ENCODE measurements at places on chromosomes 7 and 10. TPM values are rescaled to one million over a fixed set of nuclear protein-coding genes. Genes with fewer than 3 reads are reported as not detected.

DNA sequence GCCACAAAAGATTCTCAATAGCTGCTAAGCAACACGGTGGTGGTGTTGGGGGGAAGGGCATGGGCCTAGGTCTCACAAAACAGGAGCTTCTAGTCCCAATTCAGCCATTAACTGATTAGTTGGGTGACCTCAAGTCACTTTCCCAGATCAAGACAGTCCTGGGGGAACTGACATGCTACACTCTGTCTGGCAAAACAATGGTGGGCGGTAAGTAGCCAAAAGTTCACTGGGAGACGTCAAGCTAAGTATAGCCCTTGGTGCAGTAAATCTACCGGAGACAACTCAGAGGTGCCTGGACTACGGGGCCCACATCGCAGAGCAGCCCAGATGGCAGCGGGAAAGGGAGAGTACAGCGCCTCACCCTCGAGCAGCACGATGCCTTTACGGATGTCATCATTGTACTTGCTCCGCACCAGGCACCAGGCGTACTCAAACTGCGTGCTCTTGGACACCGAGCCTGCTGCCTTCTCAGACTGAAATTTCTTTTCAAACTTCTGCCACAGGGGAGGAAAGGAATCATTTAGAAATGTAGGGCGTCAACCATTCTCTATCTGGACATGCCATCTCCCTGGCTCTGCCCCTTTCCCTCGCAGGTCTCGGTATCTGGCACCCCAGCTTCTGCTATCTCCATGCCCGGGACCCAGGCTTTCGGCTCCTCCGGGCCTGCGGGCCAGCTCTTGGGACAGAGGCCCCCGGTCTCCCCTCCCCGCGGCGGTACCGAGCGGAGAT lies 1.1 kb downstream of the FIS1 start:
- no peaks in the 10 kb centered on the region for H3K4me1 ChIP-seq
- peak overlapping the region; percentile 95 for H3K27ac ChIP-seq
- no peak for DNase-seq
- peaks cover 22% of the 10 kb centered on the region for H3K36me3 ChIP-seq

DNA sequence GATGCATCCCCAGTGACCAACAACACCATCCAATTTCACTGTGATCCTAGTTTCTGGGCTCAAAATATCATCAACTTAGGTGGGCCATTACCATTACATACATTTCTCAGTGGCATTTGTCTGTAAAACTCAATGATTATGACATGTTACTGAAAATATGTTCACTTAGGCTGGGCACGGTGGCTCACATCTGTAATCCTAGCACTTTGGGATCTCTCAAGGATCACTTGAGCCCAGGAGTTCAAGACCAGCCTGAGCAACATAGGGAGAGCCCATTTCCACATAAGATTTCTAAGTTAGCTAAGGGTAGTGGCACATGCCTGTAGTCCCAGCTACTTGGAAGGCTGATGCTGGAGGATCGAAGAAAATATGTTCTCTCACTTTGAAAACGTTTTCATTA lies 91.0 kb downstream of the TRIM24 start:
- DNase-seq, result no peak
- peaks cover 60% of the 10 kb centered on the region for H3K36me3 ChIP-seq
- no peak overlapping the region for H3K27ac ChIP-seq

- H3K4me3 ChIP-seq, result no peak overlapping the region
- no peaks in the 10 kb centered on the region for H3K4me1 ChIP-seq
- no peaks in the 10 kb centered on the region for H3K27me3 ChIP-seq
- H3K36me3 ChIP-seq, result no peaks in the 10 kb centered on the region
- H3K27ac ChIP-seq, result no peak overlapping the region
Observed at GRCh38 chr7:131255242-131255641, 72.4 kb upstream of the MKLN1 start.

The ZNF736 gene
- 6.0 TPM for total RNA-seq

GRCh38 chr10:119680050-119680449 lies 28.9 kb downstream of the BAG3 start:
- H3K4me1 ChIP-seq, result peaks cover 16% of the 10 kb centered on the region
- H3K27me3 ChIP-seq, result no peaks in the 10 kb centered on the region
- DNase-seq, result no peak
- H3K36me3 ChIP-seq, result peaks cover 25% of the 10 kb centered on the region

DNA sequence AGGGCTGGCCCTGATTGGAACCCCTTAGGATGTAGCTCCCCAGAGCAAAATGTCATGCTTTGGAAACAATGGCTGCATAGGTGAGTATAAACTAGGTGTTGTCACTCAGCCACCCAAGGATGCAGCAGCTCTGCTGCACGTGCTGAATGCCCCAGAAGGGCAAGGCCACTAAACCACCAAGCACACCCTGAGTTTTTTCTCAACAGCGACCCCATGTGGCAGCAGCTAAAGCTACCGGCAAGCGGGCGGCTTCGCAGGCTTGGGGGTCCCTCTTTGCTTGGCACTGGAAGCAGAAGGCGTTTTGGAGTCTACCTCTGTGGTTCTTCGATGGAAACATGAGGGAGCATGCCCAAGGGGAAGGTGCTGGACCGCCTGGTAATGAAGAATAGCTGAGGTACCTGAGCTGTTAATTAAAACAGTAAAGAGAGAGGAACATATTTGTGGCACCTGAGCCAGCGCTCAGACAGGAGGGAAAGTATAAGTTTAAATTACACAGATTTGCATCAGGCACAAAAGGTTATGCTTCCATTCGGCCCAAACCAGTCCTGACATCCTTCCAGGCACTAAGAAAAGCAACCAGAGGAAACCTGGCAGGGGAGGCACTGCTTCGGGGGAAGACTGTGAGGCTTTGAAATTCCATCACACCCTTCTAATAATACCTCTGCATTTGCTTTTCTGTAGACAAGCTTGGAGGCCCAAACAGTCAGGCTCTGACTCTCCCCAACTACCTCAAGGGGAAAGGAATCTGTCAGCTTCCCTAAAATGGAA lies 152.1 kb downstream of the GFRA1 start:
- no peaks in the 10 kb centered on the region for H3K27me3 ChIP-seq
- H3K4me3 ChIP-seq, result no peak overlapping the region
- no peak overlapping the region for H3K27ac ChIP-seq
- DNase-seq, result no peak
- H3K4me1 ChIP-seq, result no peaks in the 10 kb centered on the region

GRCh38 chr10:103545771-103546281 lies 52.3 kb downstream of the NEURL1 start:
- H3K4me3 ChIP-seq, result no peak overlapping the region
- H3K36me3 ChIP-seq, result no peaks in the 10 kb centered on the region
- peaks cover 8% of the 10 kb centered on the region for H3K4me1 ChIP-seq
- no peak overlapping the region for H3K27ac ChIP-seq
- peak; percentile 49 for DNase-seq

GRCh38 chr10:43064331-43065075 lies 12.4 kb upstream of the RET start:
- H3K4me1 ChIP-seq, result no peaks in the 10 kb centered on the region
- no peak overlapping the region for H3K4me3 ChIP-seq
- no peak overlapping the region for H3K27ac ChIP-seq
- no peaks in the 10 kb centered on the region for H3K36me3 ChIP-seq

The BTAF1 gene
- total RNA-seq, result 19.9 TPM

The PON3 gene
- not detected for total RNA-seq

DNA sequence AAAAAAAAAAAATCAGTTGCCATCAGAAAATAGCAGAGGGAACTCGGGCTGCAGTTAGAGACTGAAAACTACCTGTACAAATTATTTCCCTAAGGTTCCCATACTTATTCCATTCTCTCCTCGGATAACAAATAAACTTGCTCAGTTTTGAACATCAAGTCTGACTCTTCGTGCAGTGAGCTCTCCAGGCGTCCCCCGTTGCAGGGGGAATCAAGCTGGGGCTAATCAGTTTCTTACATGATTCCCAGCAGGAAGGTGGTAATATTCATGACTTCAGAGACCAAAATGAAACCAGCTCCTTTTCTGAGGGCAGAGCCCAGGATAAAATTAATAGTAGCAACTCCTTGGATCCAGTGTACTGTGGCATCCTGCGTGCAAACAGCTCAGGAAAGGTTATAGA lies 135.3 kb downstream of the FRMD4A start:
- no peak overlapping the region for H3K27ac ChIP-seq
- H3K4me3 ChIP-seq, result no peak overlapping the region
- no peak for DNase-seq
- H3K27me3 ChIP-seq, result no peaks in the 10 kb centered on the region
- no peaks in the 10 kb centered on the region for H3K36me3 ChIP-seq
- no peaks in the 10 kb centered on the region for H3K4me1 ChIP-seq

- no peak overlapping the region for H3K27ac ChIP-seq
- no peaks in the 10 kb centered on the region for H3K27me3 ChIP-seq
- H3K4me1 ChIP-seq, result peaks cover 6% of the 10 kb centered on the region
- H3K36me3 ChIP-seq, result no peaks in the 10 kb centered on the region
- H3K4me3 ChIP-seq, result no peak overlapping the region
Observed at GRCh38 chr7:150380463-150380862, 1.3 kb downstream of the ZNF775 start.

- no peaks in the 10 kb centered on the region for H3K27me3 ChIP-seq
- H3K4me3 ChIP-seq, result no peak overlapping the region
- DNase-seq, result no peak
- no peaks in the 10 kb centered on the region for H3K4me1 ChIP-seq
- H3K27ac ChIP-seq, result no peak overlapping the region
Observed at GRCh38 chr10:127456122-127456521, 93.0 kb upstream of the NPS start.

DNA sequence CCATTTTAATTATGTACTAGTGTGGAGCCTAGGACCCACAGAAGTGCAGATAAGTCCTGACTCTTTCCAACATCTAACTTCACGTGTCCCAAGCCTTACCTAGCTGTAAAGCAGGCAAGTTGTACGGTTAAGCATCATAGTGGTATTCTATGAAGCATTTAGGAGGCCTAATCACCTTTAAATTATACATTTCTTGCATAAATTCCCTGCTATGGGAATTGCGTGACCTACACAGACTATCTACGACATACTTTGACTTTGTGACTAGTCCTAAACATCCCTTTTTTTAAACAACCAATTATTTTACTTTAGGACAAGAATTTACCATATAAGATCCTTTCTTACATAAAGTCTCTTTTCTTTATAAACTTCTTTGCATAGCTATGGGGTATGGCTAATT lies 37.7 kb upstream of the LRGUK start:
- no peaks in the 10 kb centered on the region for H3K27me3 ChIP-seq
- no peaks in the 10 kb centered on the region for H3K36me3 ChIP-seq
- no peaks in the 10 kb centered on the region for H3K4me1 ChIP-seq
- DNase-seq, result no peak

GRCh38 chr7:18020138-18020715 lies 7.4 kb downstream of the PRPS1L1 start:
- H3K4me3 ChIP-seq, result no peak overlapping the region
- DNase-seq, result no peak
- no peaks in the 10 kb centered on the region for H3K4me1 ChIP-seq
- H3K27me3 ChIP-seq, result no peaks in the 10 kb centered on the region

The STEAP4 gene
- total RNA-seq, result 211 TPM

- H3K4me3 ChIP-seq, result no peak overlapping the region
- no peaks in the 10 kb centered on the region for H3K4me1 ChIP-seq
- DNase-seq, result no peak
- no peaks in the 10 kb centered on the region for H3K27me3 ChIP-seq
- peaks cover 8% of the 10 kb centered on the region for H3K36me3 ChIP-seq
- H3K27ac ChIP-seq, result no peak overlapping the region
Observed at GRCh38 chr7:102028206-102028826, 210.9 kb downstream of the CUX1 start.

The DCLRE1A gene
- 0.21 TPM for total RNA-seq

- no peaks in the 10 kb centered on the region for H3K27me3 ChIP-seq
- H3K4me1 ChIP-seq, result no peaks in the 10 kb centered on the region
- H3K4me3 ChIP-seq, result no peak overlapping the region
- no peak for DNase-seq
- H3K36me3 ChIP-seq, result no peaks in the 10 kb centered on the region
- no peak overlapping the region for H3K27ac ChIP-seq
Observed at GRCh38 chr7:1931951-1932270, 261.8 kb downstream of the ELFN1 start.

The FANK1 gene
- total RNA-seq, result not detected

DNA sequence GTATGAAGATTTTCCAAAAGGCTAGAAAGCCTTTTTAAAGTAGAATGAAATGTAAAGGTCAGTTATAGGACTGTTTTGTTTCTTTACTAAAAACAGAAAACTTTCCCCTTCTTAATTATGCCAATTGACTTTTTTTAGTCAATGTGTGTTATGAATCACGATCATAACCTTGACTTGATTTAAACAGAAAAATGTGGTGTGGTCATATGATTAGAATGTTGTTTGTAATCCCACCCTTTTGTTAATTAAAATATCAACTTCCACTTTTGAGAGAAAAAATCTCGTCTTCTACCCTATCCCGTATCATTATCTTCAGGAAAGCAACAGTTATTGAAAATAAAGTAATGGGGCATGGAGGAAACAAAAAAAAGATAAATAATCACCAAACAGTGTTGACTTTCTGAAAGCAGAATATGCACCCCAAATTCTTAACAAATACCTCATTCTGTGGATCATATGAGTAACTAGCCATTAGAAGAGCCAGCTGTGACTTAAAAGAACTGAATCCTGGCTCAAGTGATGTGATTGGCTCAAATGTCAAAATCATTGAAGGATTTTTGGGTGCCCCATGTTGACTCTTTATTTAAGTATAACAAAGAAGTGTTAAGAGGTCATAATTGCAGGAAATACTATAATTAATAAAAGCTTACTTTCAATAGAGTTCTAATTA lies 32.3 kb upstream of the SLC16A12 start:
- H3K4me1 ChIP-seq, result no peaks in the 10 kb centered on the region
- no peak for DNase-seq
- H3K4me3 ChIP-seq, result no peak overlapping the region
- no peaks in the 10 kb centered on the region for H3K27me3 ChIP-seq
- no peaks in the 10 kb centered on the region for H3K36me3 ChIP-seq

DNA sequence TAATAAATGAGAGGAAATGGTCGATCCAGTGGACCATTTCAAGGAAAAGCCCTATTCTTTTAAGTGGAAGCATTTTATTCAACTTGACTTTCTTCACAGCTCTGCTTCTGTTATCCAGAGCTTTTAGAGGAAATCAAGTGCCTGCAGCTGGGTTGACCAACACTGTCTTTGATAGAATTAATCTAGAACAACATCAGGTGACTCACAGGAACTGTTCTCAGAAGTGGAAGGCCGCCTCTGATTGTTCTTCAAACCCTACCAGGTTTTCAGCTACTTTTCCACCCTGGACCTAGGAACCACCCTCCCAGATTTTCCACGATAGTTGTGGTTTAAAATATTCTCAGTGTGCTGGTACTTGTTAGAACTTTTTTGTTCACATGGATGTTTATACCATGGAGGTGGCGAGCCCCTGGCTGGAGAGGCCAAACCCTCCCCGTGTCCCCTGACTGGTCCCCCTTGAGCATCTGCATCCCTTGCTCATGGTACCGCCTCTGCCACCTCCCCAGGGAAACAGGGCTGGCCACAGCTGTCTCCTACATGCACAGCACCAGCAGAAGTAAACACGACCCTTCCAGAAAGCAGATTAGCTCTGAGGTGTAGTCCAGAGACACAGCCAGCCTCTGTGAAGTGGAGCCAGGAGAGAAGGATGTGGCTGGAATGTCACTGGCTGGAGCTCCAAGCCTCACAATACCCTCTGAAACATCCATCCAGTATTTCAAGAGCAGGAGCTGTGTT lies 293.3 kb downstream of the USP6NL start:
- no peak overlapping the region for H3K4me3 ChIP-seq
- H3K36me3 ChIP-seq, result peaks cover 34% of the 10 kb centered on the region
- no peak for DNase-seq
- no peaks in the 10 kb centered on the region for H3K4me1 ChIP-seq
- H3K27ac ChIP-seq, result no peak overlapping the region

The PAX2 gene
- total RNA-seq, result not detected

Data from ascending aorta (tissue), 2 donors.